ENCODE measurements at places on chromosomes 13 and 19. TPM values are rescaled to one million over a fixed set of nuclear protein-coding genes. Genes with fewer than 3 reads are reported as not detected.
A peak's percentile ranks its signal among the peaks of the same experiment; 100 is the strongest.

GRCh38 chr19:15197275-15197941, 3.4 kb downstream of the NOTCH3 start:
- no peak for DNase-seq

- DNase-seq, result no peak
Measured at GRCh38 chr13:20828539-20829364, 55.0 kb upstream of the EEF1AKMT1 start.

GRCh38 chr19:58407658-58408151, 744 bp upstream of the ZNF584 start:
- DNase-seq, result no peak

ACTMAP gene
- total RNA-seq, result 4.3 TPM

- DNase-seq, result no peak
Measured at GRCh38 chr13:98965325-98965724, 12.5 kb downstream of the DOCK9 start.

DNA sequence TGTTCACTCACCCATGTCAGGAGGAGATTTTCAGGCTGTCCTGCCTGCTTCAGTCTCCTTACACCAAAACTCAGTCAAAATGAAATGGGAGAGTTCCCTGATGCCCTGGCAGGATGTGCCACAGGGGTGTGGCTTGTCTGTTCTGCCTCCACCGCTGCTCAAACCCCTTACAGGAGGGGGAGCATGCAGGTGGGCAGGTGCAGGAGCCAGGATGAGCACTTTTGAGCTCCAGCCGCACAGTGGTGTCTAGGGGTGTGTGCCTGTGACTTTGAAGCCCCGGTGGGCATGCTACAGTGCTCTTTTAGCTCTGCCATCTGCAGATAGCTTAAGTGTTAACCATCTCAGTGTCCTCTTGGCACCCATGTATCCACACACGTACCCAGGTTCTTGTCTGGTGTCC, 71.9 kb upstream of the IPO5 start:
- no peak for DNase-seq

- DNase-seq, result no peak
Measured at GRCh38 chr13:106774621-106775020, 206.7 kb upstream of the ARGLU1 start.

GRCh38 chr19:11159598-11160439, 4.2 kb upstream of the SPC24 start:
- DNase-seq, result peak; percentile 80

ZNF709 gene
- 1.6 TPM for total RNA-seq

GRCh38 chr19:39765091-39766076, 13.3 kb upstream of the LEUTX start:
- DNase-seq, result no peak

ERICH4 gene
- total RNA-seq, result not detected

DNA sequence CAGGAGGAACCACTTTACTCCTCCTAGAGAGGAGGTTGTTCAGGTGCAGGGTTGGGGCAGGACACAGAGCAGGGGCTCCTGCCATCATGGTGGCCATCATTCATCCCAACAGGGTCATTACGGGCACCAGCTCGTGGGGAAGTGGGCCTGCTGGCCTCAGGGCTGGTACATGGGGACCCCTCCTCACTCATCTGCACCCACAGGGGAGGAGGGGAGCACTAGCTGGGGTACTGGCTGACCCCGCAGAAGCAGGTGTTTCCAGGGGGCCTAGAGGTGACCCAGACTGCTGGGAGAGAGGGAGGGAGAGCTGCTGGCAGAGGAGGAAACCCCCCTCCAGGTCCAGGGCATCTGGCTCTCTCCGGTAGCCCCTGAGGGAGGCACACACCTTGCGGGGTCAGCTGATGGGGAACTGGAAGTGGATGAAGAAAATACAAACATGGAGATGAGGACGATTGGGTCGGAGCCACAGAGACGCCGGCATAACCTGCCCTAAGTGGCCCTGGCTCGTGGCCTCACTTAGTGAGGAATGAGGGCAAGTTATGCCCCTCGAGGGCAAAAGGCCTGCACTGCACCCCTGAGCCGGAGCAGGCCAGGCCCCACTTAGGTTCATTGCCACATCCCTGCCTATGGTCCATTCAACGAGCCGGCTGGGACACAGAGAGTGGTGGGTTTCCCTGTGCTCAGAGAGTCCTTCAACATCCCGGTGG, 76.2 kb downstream of the SOX1 start:
- no peak for DNase-seq

DNA sequence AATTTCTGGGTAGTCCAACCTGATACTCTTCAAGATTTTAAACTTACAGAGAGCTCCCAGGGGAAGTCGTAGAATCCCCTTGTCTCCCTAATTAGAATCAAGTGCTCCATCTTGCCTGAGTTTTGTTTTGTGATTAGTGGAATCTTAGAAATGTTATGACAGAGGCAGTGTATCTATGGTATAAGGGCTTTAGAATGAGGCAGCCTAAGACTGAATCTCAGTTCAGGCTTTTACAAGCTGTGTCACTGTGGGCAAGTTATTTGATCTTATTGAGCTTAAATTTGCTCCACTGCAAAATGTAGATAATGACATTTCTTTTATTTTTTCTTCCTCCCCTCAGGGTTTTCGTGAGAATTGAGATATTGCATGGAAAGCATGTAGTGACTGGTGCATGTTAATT, 215.5 kb downstream of the POSTN start:
- DNase-seq, result no peak

DNA sequence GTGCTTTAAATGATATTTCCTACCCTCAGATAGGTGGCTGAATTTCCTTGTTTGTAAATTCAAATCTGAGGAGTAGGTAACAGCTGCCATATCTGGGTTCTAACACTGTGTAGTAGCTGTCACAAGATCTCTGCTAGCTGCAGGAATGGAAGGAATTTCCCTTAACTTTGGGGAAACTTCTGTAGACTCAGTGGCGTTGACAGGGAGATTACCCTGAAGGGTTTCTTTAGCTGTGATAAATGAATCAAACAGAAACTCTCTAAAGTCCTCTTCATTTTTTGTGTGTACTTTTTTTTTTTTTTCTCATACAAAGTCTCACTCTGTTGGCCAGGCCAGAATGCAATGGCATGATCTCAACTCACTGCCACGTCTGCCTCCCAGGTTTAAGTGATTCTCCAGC, 5.3 kb upstream of the EPSTI1 start:
- no peak for DNase-seq

ZNF573 gene
- total RNA-seq, result 7.3 TPM

CAPN12 gene
- 19.8 TPM for total RNA-seq

DNA sequence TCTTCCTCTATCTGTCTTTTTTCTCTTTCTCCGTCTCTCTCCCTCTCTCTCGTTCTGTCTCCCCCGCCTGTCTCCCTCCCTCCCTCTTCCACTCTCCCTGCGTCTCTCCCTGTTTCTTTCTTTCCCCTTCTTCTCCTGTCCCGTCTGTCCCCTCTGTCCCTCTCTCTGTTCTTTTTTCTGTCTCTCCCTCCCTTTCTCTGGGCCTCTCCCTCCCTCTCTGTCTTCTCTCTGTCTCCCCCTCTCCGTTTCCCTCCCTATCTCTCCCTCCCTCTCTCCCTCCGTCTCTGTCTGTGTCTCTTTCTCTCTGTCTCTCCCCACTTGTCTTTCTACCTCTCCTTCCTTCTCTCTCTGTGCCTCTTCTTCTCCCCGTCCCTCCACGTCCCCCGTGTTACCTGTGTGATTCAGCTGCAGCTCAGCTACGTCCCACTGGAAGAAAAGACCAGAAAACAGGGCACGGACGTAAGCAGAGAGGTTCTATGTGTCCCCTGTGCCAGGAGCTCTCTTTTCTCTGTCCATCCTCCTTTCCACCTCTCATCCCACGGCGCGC, 1.2 kb downstream of the CD70 start:
- DNase-seq, result no peak

DNA sequence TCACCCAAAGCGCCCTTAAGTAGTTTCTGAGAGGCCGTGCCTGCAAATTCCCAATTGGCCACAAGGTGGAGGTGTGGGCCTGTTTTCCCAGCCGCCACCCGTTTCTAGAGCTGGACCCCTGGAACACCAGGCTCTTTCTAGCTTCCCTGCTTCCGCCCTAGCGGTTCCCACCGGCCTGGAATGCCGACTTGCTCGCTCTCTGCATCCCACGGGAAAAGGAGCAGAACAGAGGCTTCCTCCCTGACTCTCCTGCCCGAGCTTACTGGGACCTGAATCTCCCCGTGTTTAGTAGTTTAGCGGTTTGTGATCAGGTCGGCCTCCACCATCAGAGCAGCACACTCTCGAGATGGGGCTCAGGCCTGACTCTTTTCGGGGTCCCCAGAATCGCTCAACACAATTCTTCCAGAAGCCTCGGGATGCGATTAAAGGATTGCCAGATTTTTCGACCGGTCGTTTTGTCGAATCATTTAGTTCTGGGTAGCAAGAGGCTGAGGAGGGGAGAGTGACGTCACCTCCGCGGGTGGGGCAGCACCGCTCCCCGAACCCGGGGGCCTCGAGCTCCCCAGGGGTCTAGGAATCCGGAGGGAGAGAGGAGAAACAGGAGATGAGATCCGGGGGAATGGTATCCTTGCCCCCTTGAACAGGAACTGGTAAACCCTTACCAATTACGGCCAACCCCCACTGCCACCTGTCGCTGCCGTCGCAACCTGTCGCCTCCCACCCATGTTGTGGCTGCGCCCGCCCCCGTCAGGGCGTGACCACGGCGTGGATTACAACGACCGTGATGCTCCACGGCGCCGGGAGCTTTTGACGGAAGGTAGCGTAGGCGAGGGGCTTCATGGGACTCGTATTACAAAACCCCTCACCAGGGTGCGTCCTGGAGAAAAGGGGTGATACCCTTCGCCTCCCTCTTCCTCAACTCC, 8.0 kb downstream of the NAPSA start:
- peak; percentile 87 for DNase-seq

DNA sequence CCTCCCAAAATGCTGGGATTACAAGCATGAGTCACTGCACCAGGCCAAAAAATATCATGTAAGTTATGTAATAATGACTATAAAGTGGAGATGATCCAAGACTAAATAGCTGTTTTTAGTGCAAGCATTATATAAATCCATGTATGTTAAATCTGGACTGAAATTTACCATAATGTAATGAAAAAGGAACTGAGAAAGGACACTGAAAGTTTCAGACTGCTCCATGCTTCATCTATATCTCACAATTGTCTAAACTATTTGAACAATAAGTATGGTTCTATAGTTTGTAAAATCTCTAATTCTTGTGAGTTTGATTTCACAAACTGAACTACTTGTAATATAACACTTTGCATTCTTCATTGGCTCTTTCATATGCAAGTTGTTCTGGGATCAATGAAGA, 2299.5 kb downstream of the PCDH9 start:
- no peak for DNase-seq

DNA sequence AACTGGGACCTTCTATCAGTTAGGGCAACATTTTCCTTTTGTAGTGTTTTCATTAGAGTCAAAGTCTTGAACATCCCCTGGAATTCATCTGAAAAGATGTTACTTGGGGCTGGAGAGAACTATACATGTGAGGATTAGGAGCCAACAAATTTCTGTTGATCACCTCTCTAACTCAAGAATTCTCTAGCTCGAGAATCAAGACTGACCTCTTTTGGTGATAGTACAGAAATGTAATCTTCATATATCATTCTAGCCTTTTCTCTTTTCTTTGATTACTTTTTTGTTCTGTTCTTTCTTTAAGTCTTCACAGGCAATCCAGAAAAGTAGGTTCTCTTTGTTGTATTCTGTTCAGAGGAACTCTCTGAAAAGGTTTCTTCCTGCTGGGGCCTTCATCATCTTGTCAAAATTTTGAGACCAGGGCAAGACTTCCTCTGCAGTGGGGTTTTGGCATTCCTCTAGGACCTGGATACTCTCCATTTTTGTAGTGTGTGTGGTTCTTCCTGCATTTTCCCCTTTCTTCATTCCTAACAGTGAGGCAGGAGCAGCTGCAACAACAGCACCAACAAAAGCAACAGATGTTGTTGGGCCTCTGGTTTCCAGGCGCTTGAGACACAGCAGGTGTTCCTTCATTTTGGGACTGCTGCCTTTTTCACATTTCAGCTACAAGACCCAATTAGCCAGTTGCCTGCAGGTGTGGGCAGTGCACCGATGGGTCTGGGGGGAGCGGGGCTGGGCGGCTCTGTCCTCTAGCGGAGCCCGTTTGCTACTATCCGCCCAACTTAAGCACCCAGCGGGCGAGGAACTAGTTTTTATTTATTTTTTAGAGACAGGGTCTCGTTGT, 26.2 kb downstream of the ELF1 start:
- no peak for DNase-seq

NLRP4 gene
- not detected for total RNA-seq

DNA sequence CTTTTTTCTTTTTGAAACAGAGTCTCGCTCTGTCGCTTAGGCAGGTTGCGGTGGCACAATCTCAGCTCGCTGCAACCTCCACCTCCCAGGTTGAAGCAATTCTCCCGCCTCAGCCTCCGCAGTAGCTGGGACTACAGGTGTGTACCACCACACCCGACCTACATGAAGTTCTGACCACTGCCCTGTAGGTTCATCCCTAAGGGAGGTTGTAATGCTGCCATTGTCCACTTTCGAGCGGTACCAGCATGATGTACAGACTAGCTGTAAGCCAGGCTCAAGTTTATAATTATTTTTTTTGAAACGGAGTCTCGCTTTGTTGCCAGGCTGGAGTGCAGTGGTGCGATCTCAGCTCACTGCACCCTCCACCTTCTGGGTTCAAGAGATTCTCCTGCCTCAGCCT, 11.6 kb upstream of the COX7A1 start:
- no peak for DNase-seq

- no peak for DNase-seq
Measured at GRCh38 chr13:66343224-66343828, 886.8 kb downstream of the PCDH9 start.

- DNase-seq, result no peak
Measured at GRCh38 chr13:23620211-23620610, 50.0 kb downstream of the TNFRSF19 start.

DNA sequence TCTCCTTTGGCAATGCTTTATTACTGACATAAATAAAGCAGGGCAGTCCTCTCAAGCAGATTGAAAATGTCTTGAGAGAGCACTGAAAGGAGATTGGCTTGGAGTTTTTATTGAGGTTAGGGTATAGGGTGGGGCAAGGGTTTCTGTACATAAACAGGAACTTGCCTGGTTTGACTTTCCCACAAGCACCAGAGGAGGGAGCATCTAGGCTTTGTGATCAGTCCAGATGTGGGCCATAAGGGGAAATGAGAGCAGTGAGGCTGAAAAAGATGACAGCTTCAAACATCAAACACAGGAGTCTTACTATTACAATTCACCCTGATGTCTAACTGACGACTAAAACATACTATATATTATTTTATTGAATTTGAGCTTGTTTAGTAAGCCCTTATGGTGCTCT, 260.9 kb downstream of the MTUS2 start:
- no peak for DNase-seq

GRCh38 chr13:24068472-24068871, 92.0 kb upstream of the SPATA13 start:
- DNase-seq, result no peak

DNA sequence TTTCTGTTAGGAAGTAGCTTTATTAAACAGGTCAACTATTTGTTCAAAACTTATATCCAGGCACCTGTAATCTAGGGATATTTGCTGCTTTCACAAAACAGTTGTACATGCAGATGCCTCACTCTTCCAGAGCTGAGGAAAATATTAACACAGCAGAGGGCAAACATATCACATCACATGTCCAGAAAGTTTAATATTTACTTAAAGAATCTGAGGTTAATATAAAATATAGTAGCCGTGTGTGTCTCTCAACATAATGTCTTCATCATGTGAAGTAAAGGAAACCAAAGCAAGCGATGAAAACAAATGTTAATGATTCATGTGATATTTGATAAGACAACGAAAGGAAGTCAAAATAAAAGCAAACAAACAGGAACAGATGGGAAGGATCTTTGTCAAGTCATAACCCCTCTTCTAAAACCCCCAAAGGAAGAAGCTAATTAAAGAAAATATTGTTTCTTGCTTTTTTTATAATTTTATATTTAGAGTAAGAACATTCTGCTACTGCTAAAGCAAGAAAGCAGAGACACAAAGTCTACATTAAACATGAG, 418.8 kb downstream of the DACH1 start:
- DNase-seq, result no peak
